ENCODE measurements at places on chromosomes 13 and 19. TPM values are rescaled to one million over a fixed set of nuclear protein-coding genes. Genes with fewer than 3 reads are reported as not detected.
A peak's percentile ranks its signal among the peaks of the same experiment; 100 is the strongest.

GNG7 gene
- 2.4 TPM for total RNA-seq

GJB6 gene
- not detected for total RNA-seq

ZNF546 gene
- 4.2 TPM for total RNA-seq

DLL3 gene
- total RNA-seq, result not detected

ZNF442 gene
- 4.7 TPM for total RNA-seq

PLPPR3 gene
- total RNA-seq, result 14.1 TPM

LSM14A gene
- total RNA-seq, result 90.7 TPM

- no peak for DNase-seq
Observed at GRCh38 chr19:16290692-16291091, 33.9 kb upstream of the KLF2 start.

- DNase-seq, result no peak
Observed at GRCh38 chr13:100506600-100507422, 81.8 kb downstream of the GGACT start.

DNA sequence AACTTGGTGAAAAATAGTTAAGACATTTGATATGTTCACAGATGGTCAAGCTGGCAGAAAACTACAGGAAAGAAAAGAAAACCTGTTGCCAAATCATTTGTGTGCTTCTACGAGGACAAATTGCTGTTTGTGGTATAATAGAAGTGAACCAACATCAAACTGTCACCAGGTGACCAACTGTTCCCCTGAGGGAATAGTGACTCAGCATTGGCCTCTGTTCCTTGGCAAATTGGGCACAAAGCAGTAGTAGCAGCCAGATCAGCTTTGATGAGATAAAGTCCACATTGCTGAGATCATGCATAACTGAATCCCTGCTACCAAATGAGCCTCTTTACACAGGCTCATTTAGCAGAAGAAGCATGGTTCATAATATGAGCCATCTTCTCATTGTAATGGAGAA is 103.5 kb downstream of the POSTN start:
- no peak for DNase-seq

- DNase-seq, result peak; percentile 17
Observed at GRCh38 chr13:84126671-84127171, 244.4 kb upstream of the SLITRK1 start.

DNA sequence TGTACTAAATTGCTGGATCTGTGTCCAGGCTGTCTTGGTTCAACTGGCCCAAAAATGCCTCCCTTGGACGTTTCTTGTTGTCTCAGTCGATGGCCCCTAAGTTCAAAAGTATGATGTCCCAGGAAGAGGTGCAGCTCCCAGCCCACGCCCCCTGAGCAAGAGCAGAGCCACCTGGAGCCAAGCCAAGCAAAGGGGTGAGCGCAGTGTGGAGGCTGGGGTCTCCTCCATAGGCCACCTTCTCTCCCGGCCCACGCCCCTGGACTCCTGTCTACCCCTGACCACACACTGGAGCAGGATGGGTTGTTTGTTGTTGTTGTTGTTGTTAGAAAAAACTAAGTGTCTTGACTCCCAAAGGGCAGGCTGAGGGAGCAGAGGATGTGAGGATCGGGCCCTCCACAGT is 26.0 kb upstream of the NPAS1 start:
- no peak for DNase-seq

- DNase-seq, result no peak
Observed at GRCh38 chr13:112462408-112462807, 86.3 kb downstream of the SPACA7 start.

DNA sequence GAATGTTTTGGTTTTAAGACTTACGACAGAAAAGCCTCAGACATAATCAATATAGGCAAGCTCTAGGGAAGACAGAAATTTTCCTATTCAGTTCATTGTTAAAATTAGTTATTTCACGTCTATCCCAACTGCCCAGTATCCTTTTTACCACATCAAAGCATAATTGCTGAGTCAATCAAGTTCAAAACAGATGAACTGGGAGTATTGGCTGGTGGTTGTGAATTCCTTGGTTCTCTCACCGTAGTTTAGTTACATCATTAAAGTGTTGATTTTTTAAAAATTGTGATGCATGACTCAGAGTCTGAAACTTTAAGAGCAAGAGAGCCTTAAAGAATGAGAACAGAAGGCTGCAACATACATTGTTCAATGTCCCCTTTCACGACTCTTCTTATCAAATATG is 143.3 kb upstream of the FREM2 start:
- no peak for DNase-seq

DNA sequence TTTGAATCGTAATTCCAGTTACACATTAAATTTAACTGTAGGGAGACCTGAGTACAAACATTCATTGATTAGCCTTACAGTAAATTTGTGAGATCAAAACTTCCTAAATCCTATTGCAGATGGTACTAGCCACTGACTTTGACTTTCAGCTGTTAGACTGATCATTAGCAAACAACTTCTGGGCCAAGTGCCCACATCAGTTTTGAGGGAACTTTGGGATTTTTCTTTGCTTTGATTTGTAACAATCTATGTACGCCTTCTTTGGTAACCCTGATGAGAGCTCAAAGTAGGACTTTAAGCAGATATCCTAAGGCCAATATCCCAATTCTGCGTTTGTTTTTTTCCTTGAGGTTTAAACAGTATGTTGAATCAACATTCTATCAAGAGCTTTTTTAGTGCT is 131.5 kb downstream of the DLEU7 start:
- DNase-seq, result no peak

DNA sequence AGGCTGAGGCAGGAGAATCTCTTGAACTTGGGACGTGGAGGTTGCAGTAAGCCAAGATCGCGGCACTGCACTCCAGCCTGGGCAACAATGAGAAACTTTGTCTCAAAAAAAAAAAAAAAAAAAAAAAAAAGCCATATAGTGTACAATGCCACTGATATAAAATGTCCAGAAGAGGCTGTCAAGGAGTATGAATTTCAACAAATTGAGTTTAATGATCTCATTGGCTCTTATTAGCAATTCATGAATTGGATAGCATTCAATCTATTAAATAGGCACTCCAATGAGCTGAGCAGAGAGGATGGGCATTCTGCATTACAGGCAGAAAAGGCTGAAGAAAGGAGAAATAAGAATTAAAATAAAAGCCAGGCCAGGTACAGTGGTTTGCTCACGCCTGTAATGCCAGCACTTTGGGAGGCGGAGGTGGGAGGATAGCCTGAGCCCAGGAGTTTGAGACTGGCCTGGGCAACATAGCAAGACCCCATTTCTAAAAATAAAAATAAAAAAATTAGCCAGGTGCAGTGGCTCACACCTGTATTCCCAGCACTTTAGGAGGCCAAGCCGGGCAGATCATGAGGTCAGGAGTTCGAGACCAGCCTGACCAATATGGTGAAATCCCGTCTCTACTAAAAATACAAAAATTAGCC is 757 bp upstream of the LMNB2 start:
- DNase-seq, result no peak

DNA sequence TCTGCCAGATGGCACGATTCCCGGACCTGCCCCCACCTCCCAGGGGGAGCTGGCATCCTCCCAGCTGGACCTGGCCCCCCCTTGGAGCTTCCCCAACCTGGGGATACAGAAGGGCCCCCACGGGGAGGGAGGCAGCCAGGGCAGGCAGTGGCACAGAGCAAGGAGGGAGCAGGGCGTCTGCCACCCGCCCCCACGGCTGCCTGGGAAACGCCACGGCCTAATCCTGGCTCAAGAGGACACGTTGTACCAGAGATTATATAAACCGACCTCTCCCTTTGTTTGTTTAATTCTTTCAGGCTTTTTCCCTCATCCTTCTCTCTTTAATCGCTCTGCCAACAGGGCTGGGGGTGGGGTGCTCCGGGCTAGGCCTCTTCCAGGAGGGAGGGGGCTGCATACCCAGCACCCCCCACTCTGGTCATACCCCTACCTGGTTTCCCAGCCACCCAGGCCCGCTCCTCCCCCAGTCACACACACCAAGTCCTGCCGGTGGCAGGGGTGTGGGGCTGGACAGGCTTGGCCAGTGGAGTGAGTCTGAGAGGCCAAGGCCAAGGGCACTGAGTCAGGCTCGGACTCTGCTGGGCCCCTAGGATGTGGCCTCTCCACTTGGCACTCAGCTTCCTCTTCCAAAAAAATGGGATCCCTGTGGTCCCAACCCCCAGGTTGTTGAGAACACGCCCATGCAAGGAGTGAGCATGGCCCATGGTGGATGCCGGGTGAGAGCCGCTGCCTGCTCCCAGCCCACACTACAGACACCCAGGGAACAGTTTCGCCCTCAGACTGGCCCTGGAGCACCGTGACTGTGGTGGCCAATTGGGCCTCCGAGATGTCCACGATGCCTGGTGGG is 29.5 kb upstream of the NFIC start:
- DNase-seq, result peak; percentile 70

- DNase-seq, result no peak
Observed at GRCh38 chr13:26485786-26486185, 71.7 kb upstream of the WASF3 start.

Measured in lung (tissue), 17 donors.